ENCODE measurements at places on chromosomes 3 and 15.
A peak's percentile ranks its signal among the peaks of the same experiment; 100 is the strongest.

- no peak for DNase-seq
Measured at GRCh38 chr15:83243634-83244033, 36.0 kb upstream of the HDGFL3 start.

DNA sequence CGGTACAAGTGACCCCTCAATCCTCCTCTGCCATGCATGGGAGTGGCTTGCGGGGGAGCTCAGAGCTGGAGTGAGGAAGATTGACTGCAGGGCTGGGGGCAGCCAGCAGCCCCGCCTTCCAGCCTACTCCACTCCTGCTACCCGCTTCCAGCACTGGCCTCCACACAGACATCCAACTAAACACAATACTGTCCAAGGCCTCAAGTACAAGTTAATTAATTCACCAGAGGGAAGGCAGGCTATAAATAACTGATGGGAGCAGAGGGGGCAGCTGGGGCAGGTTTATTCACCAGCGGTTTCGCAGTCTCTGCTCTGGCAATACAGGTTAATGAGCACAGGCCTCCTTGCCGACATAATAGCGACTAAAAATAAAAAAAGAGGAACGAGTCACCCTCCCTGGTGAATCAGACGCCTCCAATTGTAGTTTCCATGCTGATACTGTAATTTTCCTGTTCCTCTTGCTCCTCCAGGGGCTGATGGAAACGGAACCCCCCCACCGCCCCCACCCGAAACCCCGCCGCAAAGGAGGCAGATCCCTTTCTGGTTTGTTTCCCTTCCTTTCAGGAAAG is 166.4 kb upstream of the TLE3 start:
- DNase-seq: no peak

GRCh38 chr3:128504963-128505730 is 12.1 kb upstream of the GATA2 start:
- DNase-seq: no peak

- DNase-seq: no peak
Measured at GRCh38 chr3:24545887-24546286, 51.2 kb upstream of the THRB start.

DNA sequence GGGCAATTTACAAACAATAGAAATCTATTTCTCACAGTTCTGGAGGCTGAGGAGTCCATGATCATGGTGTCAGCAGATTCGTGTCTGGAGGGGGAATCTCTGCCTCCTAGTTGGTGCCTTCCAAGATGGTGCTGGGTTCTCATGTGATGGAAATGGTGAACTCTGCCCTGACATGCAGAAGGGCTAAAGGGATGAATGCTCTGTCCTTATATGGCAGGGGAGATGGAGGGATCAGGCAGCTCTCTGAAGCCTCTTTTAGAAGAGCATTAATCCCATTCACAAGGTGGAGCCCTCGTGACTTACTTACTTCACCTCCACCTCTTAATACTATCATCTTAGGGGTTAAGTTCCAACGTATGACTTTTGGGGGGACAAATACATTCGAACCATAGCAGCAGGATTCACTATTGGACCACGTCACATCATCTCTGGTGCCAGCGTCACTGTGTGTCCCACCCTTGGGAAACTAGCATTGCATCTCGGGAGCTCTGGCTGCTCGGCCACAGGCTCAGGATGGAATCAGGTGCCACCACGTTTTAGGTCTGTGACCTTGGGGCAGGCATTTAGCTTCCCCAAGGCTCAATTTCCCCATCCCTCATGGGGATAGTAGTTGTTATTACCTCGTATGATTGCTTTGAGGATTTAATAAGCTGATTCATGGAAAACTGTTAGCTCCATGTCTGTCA is 53.0 kb downstream of the SV2B start:
- no peak for DNase-seq

GRCh38 chr3:152190636-152191183 is 78.0 kb upstream of the MBNL1 start:
- no peak for DNase-seq

DNA sequence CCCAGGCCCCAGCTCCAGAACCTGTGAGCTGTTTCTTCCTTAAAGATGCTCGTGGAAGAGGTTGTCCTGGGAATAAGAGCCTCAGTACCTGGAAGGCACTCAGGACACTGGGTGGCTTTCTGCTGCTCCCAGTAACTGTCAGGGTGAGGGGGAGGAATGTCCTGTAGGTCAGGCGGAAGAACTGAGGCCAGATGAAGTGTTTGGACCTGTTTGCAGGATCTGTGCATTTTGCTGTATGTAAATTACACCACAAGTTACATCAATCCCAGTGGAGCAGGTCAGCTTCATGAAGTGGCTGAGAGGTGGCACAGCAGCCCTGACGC is 27.1 kb downstream of the HDAC11 start:
- no peak for DNase-seq

DNA sequence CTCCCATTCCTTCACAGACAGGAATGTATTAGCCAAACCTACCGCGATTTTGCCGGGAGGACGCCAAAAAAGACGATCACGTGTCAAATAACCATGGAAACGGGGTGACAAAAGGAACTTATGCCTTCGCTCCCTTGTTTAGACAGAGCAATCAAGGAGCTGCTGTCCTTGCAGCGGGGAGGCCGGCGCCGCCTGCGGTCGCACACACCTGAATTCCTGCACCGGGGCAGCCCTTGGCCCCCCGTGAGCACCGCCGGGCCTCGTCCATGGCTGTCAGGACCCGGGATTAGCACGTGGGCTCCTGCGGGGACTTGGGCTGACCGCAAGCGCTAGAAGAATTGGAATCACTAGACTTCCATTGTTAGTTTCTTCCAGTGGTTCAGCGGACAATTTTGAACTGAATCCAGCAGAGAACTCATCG is 193.1 kb downstream of the SHQ1 start:
- DNase-seq: no peak

DNA sequence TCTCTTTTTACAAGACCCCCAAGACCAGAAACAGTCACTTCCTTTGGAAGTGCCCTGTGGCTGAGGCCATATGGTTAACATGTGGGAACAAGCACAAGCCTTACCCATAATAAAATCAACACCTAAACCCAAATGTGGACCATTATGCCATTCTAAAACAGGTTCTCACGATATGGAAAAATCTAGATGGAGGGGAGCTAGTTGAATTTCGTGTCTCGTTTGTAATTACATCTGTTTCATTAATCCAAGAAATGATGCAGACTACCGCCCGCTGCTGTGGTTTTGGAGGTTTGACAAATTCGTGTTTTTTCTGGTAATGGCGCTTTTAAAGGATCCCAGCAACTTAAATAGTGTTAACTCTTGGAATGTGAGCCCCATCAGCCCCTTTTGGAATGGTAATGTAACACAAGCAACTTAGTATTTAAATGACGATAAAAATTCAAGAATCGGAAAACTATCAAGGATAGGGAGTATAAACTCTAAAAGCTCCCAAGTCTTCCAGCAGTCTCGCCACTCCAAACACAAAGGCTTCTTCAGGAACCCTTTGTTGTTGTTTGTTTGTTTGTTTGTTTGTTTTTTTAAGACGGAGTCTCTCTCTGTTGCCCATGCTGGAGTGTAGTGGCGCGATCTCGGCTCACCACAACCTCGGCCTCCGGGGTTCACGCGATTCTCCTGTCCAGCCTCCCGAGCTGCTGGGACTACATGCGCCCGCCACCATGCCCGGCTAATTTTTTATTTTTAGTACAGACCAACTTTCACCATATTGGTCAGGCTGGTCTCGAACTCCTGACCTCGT is 1.1 kb downstream of the CNBP start:
- DNase-seq: no peak

GRCh38 chr3:164230385-164231094 is 847.8 kb downstream of the SI start:
- DNase-seq: no peak

- DNase-seq: no peak
Measured at GRCh38 chr3:190048932-190049441, 71.7 kb downstream of the P3H2 start.

DNA sequence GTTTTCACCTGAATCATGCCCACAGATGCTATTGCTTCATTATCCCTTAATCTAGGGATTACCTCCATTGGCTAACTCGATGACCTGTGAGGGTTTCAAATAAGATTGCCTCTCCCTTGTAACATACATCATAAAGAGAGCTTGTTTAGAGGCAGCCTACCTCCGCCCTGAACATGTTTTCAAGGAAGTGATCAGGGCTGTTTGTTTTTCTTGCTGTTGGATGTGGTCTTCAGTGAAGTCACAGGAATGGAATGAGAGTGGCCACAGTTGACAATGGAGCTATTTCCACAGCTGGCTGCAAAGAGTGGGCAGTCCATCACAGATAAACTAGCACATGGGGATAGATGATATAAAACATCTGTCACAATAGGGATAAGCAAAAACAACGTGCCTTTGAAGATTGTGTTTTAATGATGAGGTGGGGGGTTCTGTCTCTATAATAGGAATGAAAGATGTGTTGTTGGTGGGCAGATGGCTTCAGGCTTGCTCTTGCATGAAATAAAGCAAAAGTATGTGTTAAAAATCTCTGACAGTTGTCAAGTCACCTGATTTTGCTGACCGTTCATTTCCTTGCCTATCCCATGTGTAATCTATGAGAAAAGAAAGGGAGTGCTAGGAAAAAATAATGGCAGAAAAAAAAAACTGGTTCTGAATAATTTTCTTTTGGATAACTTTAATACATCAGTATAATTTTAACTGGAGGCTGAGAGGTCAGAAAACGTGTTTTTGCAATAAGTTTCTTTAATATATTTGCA is 642.3 kb downstream of the RBMS3 start:
- no peak for DNase-seq

- peak; percentile 27 for DNase-seq
Measured at GRCh38 chr3:49602877-49603411, 48.7 kb downstream of the BSN start.

DNA sequence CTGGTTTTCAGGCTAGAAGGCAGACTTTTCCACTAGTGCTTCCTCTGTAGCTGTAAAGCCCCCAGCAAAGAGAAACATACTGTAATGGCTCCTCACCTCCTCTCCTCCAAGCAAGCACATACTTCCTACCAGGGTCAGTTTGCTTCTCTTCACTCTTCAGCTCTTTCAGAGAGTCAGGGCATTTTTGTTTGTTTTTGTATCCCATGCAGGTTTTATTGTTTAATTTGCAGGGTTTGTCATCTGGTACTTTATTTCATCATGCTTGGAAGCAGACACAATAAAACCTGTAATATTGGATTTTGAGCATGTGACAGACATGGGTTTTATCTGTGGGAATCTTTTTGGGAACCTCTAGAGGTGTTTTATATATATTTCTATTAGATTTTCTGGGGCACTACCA is 753.3 kb upstream of the ROBO1 start:
- no peak for DNase-seq

DNA sequence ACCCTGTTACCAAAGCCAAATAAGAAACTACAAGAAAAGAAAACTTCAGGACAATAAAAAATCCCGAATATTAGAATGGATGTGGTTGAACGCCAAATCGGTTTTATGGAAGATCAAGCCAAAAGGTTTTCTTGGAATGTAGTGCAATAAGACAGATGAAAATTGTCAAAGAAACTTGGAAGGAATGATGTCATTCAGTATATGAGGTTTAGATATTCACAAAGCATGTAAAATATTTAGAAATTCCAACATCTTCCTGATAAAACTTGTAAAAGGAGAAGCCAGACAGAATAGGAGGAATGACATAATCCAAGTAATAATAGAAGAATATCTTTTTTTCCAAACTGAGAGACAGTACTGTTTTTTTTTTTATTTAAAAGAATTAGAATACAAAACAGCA is 130.3 kb upstream of the ZPLD1 start:
- DNase-seq: no peak

GRCh38 chr15:49901321-49901720 is 217.7 kb downstream of the ATP8B4 start:
- no peak for DNase-seq

DNA sequence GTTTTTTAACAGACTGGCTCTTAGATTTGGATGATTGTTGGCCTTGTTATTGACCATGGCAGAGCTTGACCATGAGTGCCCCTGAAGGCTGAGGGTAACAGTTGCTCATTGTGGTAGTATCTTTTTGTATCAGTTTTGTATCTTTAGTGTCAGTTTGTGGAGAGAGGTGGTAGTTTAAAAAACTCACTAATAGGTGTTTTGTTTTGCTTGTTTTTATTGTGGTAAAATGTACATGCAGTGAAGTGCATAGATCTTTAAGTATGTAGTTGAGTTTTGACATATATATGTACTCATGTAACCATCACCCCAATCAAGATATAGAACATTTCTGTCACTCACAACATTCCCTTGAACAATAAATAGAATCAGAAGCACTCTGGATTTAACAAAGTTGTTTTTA is 9.8 kb downstream of the GMPS start:
- DNase-seq: no peak

DNA sequence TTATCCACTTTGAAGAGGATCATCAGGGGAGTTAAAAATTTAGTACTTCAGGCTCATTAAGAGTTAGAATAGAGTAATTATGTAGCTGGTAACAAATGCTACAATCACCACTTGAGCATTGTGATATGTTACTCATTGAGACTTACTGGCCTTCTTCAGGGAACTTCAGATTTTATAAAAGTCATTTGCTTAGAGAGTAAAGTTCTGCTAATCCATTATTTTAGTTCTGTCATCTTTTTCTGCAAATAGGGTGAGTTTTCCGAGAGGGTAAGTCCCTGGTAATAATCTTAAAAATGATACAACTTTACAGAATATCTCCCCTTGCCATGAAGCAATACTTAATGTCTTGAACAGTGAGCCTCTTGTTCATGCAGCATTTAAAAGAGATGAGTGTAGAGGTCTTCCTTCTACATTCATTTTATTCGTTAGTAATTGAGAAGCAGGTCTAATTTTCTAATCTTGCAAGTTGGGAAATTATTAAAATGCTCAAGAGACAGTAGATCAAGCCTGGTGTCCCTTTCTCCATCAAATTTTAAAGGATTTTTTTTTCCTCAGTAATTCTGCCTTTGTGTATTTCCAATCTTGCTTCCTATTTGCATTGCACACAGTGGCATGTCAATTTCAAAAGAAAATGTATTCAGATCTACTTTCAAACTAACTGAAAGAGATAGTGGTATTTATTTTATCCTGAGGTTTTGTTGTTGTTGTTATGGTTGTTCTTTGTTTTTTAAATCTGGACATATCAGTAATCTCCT is 52.6 kb downstream of the MBNL1 start:
- DNase-seq: no peak

DNA sequence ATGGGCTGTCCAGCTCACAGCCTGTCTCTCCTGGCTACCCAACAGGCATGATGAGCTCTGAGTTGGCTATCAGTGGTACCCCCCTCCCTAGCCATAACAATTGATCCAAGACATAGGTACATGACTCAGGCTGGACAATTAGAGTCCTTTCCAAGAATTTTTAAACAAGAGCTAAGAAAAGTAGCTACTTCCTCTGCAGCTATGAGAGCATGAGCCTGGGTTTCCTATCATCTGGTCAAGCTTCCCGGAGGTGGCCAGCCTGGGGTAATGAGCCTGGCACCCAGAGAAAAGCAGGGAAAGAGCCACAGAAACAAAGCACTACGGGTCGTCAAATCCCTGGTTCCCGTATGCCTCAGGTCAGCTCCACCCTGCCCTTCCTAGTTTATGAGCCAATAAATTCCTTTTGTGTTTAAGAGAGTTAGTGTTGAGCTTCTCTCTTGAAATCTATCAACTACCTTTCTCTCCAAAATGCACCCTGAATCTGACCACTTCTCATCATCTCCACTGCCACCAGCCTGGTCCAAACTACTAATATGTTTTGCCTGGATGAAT is 2.3 kb upstream of the SLC51B start:
- DNase-seq: no peak

- DNase-seq: no peak
Measured at GRCh38 chr3:130688015-130688688, 58.5 kb downstream of the PIK3R4 start.

GRCh38 chr3:161549261-161549660 is 52.7 kb downstream of the OTOL1 start:
- DNase-seq: no peak
